Activated naive CD4-positive, alpha-beta T cell treated with anti-CD3 and anti-CD28 coated beads, Interleukin-2, amount 10 ng/mL, durations not matched to agents 7 days and 5 days (primary cell): ENCODE measurements at places on chromosomes 11 and 22.

GRCh38 chr11:107017104-107017432 is 1.2 kb downstream of the GUCY1A2 start:
- DNase-seq: no peak

GRCh38 chr11:67627441-67627811 is 2.3 kb downstream of the NUDT8 start:
- no peak for DNase-seq

GRCh38 chr11:11262171-11262920 is 90.7 kb downstream of the CSNK2A3 start:
- DNase-seq: no peak

- DNase-seq: no peak
Observed at GRCh38 chr11:20658135-20658534, 11.3 kb upstream of the NELL1 start.

- no peak for DNase-seq
Observed at GRCh38 chr11:123628936-123629683, 25.3 kb downstream of the SCN3B start.

DNA sequence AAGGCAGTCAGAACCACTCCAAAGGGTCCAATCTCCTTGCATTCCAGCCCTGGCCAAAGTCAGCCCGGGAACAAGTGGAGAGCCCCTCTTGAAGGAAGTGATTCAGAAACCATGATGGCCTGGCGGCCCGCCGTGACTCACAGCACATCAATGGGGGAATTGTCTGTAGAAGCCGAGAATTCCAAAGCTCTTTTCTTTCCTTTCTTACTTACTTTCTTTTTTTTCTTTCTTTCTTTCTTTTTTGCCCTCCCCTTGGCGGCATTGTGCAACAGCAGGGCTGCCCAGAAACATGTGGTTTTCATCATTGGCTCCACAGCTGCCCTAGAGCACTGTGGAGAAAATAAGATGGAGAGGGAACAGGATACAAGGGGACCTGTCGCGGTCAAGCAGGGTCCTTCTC is 140.2 kb upstream of the TIMP3 start:
- no peak for DNase-seq

- DNase-seq: no peak
Observed at GRCh38 chr11:12245549-12246016, 131.8 kb upstream of the PARVA start.

DNA sequence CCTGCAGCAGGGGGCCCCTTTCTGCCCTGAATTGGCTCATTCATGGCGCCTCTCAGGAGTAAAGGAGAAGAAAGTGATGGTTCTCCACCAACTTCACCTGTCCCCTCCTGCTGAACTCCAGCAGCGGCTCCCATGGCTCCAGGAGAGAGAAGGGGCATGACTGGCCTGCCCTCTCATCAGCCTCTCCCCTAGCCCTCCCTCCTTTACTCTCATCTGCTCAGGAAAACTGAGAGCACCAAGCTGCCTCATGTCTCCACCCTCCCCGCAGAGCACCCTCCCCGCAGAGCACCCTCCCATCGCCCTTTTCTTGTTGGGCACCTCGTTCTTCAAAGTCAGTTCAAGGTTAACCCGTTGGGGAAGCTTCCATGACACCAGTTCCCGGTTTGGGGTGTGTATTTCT is 82.1 kb upstream of the ATXN10 start:
- DNase-seq: no peak
